Stimulated activated CD8-positive, alpha-beta memory T cell treated with anti-CD3 and anti-CD28 coated beads, Interleukin-15, amount 100 ng/mL, for 24 hours (primary cell): ENCODE measurements at places on chromosomes 2 and 18.

- no peak for DNase-seq
Observed at GRCh38 chr2:232332940-232333259, 45.7 kb upstream of the ALPP start.

GRCh38 chr2:105804266-105804665 is 59.6 kb downstream of the NCK2 start:
- no peak for DNase-seq

- no peak for DNase-seq
Observed at GRCh38 chr2:11802782-11803191, 56.4 kb downstream of the LPIN1 start.

GRCh38 chr2:54512663-54513362 is 56.7 kb downstream of the SPTBN1 start:
- no peak for DNase-seq

- DNase-seq = no peak
Observed at GRCh38 chr2:144849612-144850011, 329.7 kb upstream of the ZEB2 start.

DNA sequence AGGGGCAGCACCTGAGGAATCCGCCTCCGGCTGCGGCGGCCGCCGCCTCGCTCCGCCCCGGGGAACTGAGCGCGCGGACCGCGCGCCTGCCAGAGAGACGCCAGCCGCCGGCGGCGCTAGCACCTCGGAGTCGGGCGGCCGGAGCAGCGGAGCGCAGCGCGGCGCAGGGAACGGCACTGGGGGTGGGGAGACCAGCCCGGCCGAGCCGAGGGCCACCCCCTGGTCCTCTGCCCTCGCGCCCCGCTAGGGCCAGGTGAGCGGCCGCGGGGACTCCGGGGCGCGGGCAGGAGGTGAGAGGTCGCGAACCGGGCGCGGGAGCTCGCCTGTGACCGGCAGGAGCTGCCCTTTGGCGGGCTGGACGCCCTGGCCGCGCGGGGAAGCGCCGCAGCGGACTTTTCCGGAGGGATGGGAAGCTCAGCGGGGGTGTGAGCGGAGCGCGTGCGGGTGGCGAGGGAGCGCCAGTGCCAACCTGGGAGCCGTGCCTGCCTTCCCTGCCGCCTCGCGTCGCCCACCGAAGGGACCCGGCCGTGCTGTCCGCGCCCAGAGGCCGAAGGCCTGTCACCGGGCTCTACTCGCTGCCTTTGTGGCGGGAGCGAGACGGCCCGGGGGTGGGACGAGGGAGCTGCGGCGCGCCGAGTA is at the start of gene GREB1L:
GREB1L (plus strand) TSS at position 92 of the 639 bp plus-strand sequence. CDS start 141,287 bp downstream, outside the sequence.
- DNase-seq = no peak
